ENCODE measurements at places on chromosomes 7 and 10.
A peak's percentile ranks its signal among the peaks of the same experiment; 100 is the strongest.

GRCh38 chr10:95819620-95820329 is 63.8 kb downstream of the ENTPD1 start:
- no peaks in the 10 kb centered on the region for H3K36me3 ChIP-seq
- H3K27me3 ChIP-seq: no peaks in the 10 kb centered on the region
- no peak overlapping the region for H3K4me3 ChIP-seq
- H3K27ac ChIP-seq: no peak overlapping the region

DNA sequence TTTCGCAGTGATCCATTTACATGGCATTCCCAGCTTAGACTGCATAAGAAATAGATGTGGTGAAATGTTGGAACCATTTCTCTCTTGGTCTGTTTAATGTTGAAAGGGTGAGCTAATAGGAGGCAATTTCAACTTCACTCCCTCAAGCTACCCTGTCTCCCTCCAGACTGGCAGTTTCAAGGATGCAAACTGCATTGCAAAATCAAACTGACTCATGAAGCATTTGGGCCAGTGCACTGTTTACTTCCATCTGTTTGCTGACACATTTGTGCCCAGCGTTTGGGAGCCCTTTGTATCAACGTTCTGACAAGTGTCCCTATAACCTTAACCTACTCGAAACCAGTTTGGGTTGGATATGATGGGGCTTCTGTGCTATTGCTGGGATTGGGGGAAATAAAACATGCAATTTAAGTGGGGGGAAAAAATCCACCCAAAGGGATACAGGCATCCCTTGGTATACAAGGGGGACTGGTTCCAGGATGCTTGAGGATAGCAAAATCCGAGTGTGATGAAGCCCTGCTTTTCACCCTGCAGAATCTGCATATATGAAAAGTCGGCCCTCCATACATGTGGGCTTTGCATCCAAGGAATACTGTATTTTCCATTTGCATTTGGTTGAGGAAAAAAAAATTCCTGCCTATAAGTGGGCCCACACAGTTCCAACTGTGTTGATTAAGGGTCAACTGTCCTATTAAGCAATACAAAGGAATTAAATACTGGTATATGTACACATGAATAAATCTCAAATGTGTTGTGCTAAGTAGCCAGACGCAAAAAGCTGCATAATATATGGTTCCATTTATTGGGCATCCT is 15.6 kb downstream of the RHEB start:
- no peak for DNase-seq
- no peak overlapping the region for H3K4me3 ChIP-seq
- no peaks in the 10 kb centered on the region for H3K27me3 ChIP-seq

DNA sequence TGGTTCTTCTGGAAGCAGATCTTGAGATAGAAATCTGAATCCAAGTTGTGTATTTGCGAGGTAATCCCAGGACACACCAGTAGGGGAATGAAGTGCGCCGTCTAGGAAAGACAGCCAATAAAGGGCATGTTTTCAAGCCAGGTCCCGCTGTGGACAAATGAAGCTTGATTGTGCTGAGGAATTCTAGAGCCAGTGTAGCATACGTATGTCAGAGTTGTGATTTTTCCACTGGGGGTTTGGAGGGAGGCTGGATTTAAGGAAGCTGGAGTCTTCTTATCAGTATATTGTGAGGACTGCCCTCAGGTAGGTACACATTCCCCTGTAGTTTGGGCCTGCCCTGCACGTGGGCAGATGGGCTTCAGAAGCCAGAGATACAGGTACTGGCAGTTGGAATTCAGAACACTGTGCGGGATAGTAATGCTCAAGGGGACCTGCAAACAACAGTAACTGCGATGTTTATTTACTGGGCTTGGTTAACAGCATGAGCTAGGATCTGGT is 50.9 kb downstream of the GALNT11 start:
- no peak overlapping the region for H3K27ac ChIP-seq
- H3K4me1 ChIP-seq: peaks cover 19% of the 10 kb centered on the region
- no peaks in the 10 kb centered on the region for H3K27me3 ChIP-seq
- no peaks in the 10 kb centered on the region for H3K36me3 ChIP-seq
- H3K4me3 ChIP-seq: no peak overlapping the region

GRCh38 chr10:132627666-132628531 is 90.3 kb downstream of the INPP5A start:
- H3K4me1 ChIP-seq: peaks cover 72% of the 10 kb centered on the region
- H3K4me3 ChIP-seq: no peak overlapping the region
- DNase-seq: no peak
- peak overlapping the region; percentile 96 for H3K27ac ChIP-seq
- H3K27me3 ChIP-seq: no peaks in the 10 kb centered on the region

DNA sequence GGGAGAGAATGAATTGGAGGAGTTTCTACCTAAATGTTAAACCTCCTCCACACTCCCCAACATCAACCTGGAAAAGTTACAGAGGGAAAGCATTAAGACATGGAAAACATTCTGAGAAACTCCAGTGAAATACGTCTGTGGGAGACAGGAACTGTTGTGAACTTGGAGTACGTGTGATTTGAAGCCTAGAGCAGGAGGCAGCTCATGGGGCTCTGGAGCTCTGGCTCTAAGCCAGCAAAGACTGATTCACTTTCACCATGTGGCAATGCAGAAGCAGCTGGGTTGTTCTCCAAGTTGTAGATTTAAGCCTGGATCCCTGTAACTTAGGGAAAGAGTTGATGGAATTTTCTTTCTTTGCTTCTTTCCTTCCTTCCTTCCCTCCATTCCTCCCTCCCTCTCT is 503.2 kb downstream of the NRG3 start:
- H3K36me3 ChIP-seq: no peaks in the 10 kb centered on the region
- no peak overlapping the region for H3K4me3 ChIP-seq
- no peaks in the 10 kb centered on the region for H3K4me1 ChIP-seq
- H3K27me3 ChIP-seq: no peaks in the 10 kb centered on the region
- no peak overlapping the region for H3K27ac ChIP-seq
- no peak for DNase-seq

GRCh38 chr10:22453948-22454591 is 108.8 kb downstream of the SPAG6 start:
- no peaks in the 10 kb centered on the region for H3K27me3 ChIP-seq
- no peaks in the 10 kb centered on the region for H3K4me1 ChIP-seq
- no peak overlapping the region for H3K4me3 ChIP-seq
- H3K27ac ChIP-seq: no peak overlapping the region
- DNase-seq: no peak

GRCh38 chr7:39594988-39595620 is 28.3 kb upstream of the RALA start:
- no peak overlapping the region for H3K27ac ChIP-seq
- no peaks in the 10 kb centered on the region for H3K27me3 ChIP-seq
- H3K4me3 ChIP-seq: no peak overlapping the region
- no peaks in the 10 kb centered on the region for H3K4me1 ChIP-seq
- H3K36me3 ChIP-seq: no peaks in the 10 kb centered on the region
- no peak for DNase-seq

DNA sequence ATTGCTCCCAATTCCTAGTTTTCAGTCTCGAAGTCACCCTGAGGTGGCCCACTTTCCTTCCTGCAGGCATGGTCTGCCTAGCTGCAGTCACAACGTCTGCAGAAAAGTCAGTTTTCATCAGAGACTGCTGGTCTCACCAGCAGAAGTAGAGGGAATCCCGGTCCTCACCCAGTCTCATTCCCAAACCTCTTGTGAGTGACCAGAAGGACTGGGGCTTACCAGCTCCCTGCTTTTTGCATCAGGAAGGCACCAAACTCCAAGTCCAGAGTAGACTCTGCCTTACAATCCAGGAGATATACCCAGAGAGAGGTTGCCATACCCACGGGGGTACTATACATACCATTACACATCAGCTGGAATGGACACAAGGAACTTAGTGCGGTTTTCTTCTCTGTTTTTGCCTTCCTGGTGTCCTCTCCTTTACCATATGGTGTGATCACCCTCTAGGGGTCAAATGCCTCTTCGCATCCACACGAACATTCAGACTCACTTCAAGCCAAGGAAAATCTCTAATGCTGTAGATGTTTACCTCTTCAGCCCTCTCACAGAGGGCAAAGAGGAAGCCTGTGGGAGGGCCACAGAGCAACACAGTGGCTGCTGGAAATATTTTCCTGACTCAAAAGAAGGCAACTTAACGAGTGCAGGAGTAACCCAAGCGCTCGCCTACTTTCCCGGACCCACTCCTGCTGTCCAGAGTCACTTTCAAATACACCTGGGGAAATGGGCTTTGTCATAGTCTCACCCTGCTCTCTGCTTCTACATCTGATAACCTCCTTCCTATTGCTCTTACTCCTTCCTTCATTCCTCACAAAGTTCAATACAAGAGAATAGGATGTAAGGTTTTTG is 220.9 kb downstream of the C7orf25 start:
- H3K4me1 ChIP-seq: peaks cover 15% of the 10 kb centered on the region
- no peaks in the 10 kb centered on the region for H3K36me3 ChIP-seq
- DNase-seq: no peak

- no peaks in the 10 kb centered on the region for H3K36me3 ChIP-seq
- DNase-seq: no peak
- H3K27ac ChIP-seq: no peak overlapping the region
- no peak overlapping the region for H3K4me3 ChIP-seq
Measured at GRCh38 chr7:77459311-77459726, 43.2 kb upstream of the GSAP start.

- H3K27me3 ChIP-seq: no peaks in the 10 kb centered on the region
- no peak overlapping the region for H3K27ac ChIP-seq
- DNase-seq: no peak
- no peaks in the 10 kb centered on the region for H3K36me3 ChIP-seq
- H3K4me3 ChIP-seq: no peak overlapping the region
- H3K4me1 ChIP-seq: no peaks in the 10 kb centered on the region
Measured at GRCh38 chr10:7506571-7506970, 95.7 kb upstream of the SFMBT2 start.

DNA sequence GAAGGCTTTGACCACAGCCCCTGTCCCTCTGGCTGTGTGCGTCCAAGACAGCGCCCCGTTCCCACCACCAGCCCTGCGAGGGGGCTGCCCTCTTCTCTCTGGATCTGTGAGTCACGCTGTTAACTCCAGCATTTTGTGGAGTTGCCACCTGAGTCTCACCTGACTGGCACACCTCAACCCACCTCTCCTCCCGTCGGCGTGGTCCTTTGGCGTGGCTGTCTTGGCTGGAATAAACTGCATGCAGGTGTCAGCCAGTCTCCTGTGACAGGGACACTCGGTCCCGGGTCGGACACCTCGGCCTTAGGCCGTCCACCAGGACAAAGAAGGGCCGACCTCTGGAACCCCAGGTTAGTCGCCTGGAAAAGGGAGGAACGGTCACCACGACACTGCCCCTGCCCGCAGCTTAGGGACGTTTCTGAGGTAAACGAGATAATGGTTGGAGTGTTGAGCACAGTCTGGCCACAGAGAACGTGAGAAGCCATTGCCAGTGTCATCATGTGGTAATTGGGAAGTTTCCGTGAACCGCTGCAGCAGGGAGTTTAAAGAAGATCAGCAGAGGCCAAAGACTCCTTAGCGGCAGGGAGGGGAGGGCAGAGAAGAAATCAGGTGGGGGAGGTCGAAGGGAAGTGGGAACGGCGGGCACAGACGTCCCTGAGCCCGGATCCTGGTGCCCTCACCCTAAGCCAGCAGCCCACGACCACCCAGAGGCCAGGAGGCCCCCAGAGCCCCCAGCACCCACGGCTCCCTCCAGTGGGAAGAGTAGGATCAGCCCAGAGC is 73.6 kb upstream of the FAM20C start:
- no peak overlapping the region for H3K27ac ChIP-seq
- H3K4me1 ChIP-seq: no peaks in the 10 kb centered on the region
- no peak overlapping the region for H3K4me3 ChIP-seq

- H3K4me3 ChIP-seq: no peak overlapping the region
- H3K4me1 ChIP-seq: peaks cover 44% of the 10 kb centered on the region
Measured at GRCh38 chr7:105219771-105220160, 169.0 kb downstream of the SRPK2 start.

- no peaks in the 10 kb centered on the region for H3K36me3 ChIP-seq
- no peaks in the 10 kb centered on the region for H3K4me1 ChIP-seq
- DNase-seq: no peak
Measured at GRCh38 chr7:95950698-95951097, 178.3 kb downstream of the DYNC1I1 start.

DNA sequence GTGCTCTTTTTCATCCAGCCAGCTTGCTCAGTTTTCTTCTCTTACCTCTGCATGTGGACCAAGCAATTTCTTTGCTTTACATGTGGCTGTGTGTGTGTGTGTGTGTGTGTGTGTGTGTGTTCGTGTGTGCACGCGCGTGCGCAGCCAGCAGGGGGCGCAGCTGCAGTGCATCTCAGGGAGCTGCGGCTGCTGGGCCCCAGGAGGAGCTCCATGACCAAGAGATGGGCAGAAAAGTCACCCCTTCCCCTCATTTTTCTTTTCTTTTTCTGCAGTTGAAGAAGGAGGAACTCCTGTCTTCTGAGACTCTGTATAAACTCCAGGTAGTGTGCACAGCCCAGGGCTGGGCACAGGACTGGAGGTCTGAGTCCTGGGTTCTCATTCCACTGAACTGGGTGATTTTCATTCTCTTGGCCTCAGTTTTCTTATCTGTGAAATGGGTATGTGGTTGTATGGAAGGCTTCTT is 41.8 kb downstream of the BLNK start:
- no peak for DNase-seq
- no peaks in the 10 kb centered on the region for H3K27me3 ChIP-seq
- no peaks in the 10 kb centered on the region for H3K36me3 ChIP-seq
- no peak overlapping the region for H3K4me3 ChIP-seq

DNA sequence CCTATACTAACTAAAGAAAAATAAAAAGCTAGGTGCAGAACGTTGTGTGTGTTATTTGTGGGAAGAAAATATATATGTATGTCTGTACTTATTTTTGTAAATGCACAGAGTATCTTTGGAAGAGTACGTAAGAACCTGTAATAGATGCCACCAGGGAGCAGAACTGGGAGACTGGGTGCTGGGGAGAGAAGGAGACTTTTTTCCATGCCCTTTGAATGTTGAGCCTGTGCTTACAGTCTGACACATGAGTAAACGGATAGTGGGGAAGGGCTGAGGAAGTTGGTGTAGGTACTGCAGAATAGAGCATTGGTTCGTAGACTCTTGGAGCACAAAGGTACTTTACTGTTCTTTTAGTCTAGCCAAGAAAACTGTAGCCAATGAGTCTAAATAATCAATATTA is 1.3 kb upstream of the SCRN1 start:
- no peaks in the 10 kb centered on the region for H3K36me3 ChIP-seq
- no peak for DNase-seq
- no peaks in the 10 kb centered on the region for H3K27me3 ChIP-seq
- no peak overlapping the region for H3K27ac ChIP-seq
- H3K4me3 ChIP-seq: no peak overlapping the region
- peaks cover 30% of the 10 kb centered on the region for H3K4me1 ChIP-seq

GRCh38 chr7:44893710-44894234 is 8.4 kb upstream of the PURB start:
- no peak for DNase-seq
- no peak overlapping the region for H3K27ac ChIP-seq
- H3K27me3 ChIP-seq: no peaks in the 10 kb centered on the region
- no peak overlapping the region for H3K4me3 ChIP-seq

- no peak for DNase-seq
- H3K27me3 ChIP-seq: no peaks in the 10 kb centered on the region
- peak overlapping the region; percentile 13 for H3K27ac ChIP-seq
- no peak overlapping the region for H3K4me3 ChIP-seq
- H3K36me3 ChIP-seq: no peaks in the 10 kb centered on the region
Measured at GRCh38 chr7:139094596-139094995, 14.9 kb downstream of the ZC3HAV1 start.
